ENCODE measurements at places on chromosomes 16 and 17. TPM values are rescaled to one million over a fixed set of nuclear protein-coding genes. Genes with fewer than 3 reads are reported as not detected.

DNA sequence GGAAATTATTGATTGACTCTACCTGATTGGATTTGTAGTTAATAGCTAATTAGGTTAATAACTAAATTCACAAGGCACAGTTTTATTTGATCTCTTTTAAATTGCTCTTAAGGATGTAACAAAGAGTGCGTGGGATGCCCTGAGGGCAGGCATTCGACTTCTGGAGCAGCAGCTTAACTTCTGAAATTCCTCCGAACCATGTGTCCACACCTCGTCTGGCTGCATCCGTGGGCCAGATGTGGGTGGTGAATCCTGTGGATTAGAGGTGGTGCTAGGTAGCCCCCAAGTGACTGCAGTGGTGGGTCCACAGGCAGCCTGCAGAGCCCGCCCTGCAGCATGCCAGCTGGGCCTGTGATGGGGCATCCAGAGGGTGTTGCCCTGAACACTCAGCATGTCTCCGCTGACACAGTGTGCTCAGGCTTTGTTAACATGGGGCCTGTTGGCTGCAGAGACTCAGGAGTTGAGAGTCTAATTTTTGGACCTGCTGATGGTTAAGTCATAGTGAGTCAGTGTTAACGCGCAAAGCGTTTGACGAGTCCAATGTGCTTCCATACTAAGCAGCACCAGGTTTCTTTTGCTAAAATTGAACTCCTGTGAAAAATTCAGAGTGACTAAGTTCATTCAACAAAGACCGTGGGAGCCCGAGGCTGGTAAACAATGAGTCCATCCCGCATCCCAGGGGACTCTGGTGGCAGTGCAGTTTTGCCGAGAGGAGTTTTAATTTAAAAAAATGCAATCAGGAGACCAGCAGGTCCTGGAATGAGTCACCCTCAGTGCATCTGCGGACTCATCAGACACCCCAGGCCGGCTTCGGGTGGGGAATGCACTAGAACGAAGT, 3.8 kb upstream of the NPB start:
- no peak overlapping the region for H3K27ac ChIP-seq
- no peaks in the 10 kb centered on the region for H3K4me1 ChIP-seq
- no peak for DNase-seq
- no peaks in the 10 kb centered on the region for H3K27me3 ChIP-seq
- H3K36me3 ChIP-seq = peaks cover 3% of the 10 kb centered on the region

GRCh38 chr17:53607475-53607874, 215.3 kb upstream of the KIF2B start:
- H3K27me3 ChIP-seq = no peaks in the 10 kb centered on the region
- no peak overlapping the region for H3K27ac ChIP-seq
- no peak overlapping the region for H3K4me3 ChIP-seq
- no peaks in the 10 kb centered on the region for H3K36me3 ChIP-seq
- no peak for DNase-seq
- no peaks in the 10 kb centered on the region for H3K4me1 ChIP-seq

DNA sequence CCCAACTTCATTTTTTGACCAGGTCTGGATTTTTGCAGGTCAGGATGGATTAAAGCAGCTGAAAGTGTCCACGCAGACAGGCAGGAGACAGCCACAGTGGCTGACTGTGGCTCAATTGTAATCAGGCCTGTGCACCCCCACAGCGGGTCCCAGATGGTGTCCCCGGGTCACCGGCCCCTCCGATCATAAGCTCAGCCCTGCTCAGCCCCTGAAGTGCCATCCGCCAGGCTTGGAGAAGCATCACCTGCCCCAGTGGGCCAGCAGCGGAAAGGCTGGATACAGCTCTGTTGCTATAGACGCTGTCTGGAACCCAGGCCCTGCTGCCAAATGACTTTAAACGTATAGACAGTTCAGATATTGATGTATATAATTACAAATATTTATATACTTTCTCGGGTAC, 60.6 kb downstream of the RPH3AL start:
- no peaks in the 10 kb centered on the region for H3K27me3 ChIP-seq
- H3K4me3 ChIP-seq = no peak overlapping the region
- H3K36me3 ChIP-seq = no peaks in the 10 kb centered on the region
- DNase-seq = no peak

- no peak overlapping the region for H3K4me3 ChIP-seq
- DNase-seq = no peak
- no peaks in the 10 kb centered on the region for H3K36me3 ChIP-seq
- H3K27ac ChIP-seq = no peak overlapping the region
- peaks cover 5% of the 10 kb centered on the region for H3K27me3 ChIP-seq
Measured at GRCh38 chr17:2051933-2052559, 2.9 kb upstream of the HIC1 start.

The CCL16 gene
- total RNA-seq = 0.79 TPM

DNA sequence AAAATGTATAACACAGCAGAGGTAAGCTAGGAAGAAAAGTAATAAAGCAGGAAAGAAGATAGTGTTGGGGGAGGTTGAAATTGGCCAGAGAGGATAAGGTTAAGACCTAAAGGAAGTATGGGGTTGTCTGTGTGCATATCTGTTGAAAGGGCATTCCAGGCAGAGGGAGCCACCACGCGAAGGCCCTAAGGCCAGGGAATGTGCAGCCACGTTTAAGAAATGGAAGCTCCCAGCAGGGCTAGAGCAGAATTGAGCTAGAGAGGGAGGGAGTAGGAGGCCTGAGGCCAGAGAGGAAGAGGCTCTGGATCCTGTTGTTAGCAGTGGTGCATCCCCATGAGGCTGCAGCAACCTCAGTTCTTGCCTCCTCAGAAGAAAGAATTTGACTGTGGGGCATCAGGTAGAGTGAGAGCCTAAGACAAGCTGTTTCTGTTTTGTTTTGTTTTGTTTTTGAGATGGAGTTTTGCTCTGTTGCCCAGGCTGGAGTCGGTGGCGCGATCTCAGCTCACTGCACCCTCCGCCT, 59.0 kb upstream of the CACNG5 start:
- no peak overlapping the region for H3K4me3 ChIP-seq
- no peaks in the 10 kb centered on the region for H3K36me3 ChIP-seq
- DNase-seq = peak; percentile 45
- peaks cover 6% of the 10 kb centered on the region for H3K4me1 ChIP-seq

The SLC2A4 gene
- total RNA-seq = 4.2 TPM

GRCh38 chr16:72189865-72190371, 18.0 kb upstream of the PMFBP1 start:
- no peaks in the 10 kb centered on the region for H3K27me3 ChIP-seq
- no peak overlapping the region for H3K4me3 ChIP-seq
- no peak overlapping the region for H3K27ac ChIP-seq

GRCh38 chr16:79047337-79047736, 553.2 kb downstream of the MAF start:
- no peak overlapping the region for H3K4me3 ChIP-seq
- no peak overlapping the region for H3K27ac ChIP-seq
- no peaks in the 10 kb centered on the region for H3K27me3 ChIP-seq
- H3K36me3 ChIP-seq = no peaks in the 10 kb centered on the region

DNA sequence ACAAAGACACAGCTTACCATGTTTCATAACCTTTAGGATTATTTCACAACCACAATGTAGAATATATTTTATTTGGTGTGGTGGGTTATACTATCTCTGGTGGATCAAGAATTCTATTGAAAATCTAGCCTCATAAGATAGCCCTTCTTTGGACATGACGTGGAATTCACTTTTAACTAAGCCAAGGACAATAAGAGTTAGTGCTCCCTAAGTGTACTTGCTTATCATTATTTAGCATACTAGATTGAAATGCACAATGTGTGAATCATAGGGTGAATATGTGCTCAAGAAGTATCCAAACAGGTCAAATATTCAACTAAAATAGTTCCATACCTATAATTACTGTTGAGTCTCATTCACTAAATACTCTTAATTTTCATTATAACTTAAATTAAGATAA, 1179.5 kb upstream of the GOT2 start:
- H3K36me3 ChIP-seq = no peaks in the 10 kb centered on the region
- no peaks in the 10 kb centered on the region for H3K27me3 ChIP-seq
- H3K4me3 ChIP-seq = no peak overlapping the region

DNA sequence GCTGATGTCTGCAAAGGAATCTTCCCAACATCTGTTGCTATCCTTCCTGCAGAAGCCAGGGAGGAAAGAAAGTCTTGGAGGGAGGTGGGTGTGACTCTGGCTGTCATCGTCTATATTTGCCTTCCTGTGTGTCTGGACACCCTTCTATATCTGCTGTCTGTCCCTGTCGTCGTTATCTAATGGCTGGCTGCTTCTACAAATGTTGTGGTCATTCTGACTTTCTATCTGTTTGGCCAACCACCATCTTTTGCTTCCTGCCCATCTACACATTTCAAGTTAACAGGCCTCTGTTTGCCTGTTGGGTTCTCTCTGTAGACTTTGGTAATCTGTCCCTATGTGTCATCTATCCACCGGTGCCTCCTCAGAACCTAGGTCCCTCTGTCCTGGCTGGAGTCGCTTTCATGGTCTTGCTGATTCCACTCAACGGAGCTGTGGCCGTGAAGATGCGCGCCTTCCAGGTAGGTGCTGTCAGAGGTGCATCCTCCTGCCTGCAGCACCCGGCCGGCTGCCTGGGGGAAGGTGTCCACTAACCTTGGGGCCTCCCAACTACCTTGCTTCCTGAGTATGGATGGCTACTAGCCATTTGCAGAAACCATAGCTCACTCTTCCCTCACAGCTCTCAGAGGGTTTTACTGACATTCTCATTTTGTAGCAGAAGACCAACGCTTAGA, 30.2 kb downstream of the ABCC3 start:
- peak; percentile 41 for DNase-seq
- no peaks in the 10 kb centered on the region for H3K27me3 ChIP-seq
- no peak overlapping the region for H3K27ac ChIP-seq
- H3K4me3 ChIP-seq = no peak overlapping the region
- peaks cover 28% of the 10 kb centered on the region for H3K4me1 ChIP-seq

The CACNG4 gene
- 0.31 TPM for total RNA-seq

The CARD14 gene
- 1.7 TPM for total RNA-seq

- no peaks in the 10 kb centered on the region for H3K36me3 ChIP-seq
- H3K4me3 ChIP-seq = peak within 1 kb of the TSS; percentile 58
- no peaks in the 10 kb centered on the region for H3K27me3 ChIP-seq
- H3K4me1 ChIP-seq = peaks cover 2% of the 10 kb centered on the region
- no peak within 1 kb of the TSS for H3K27ac ChIP-seq
- peak; percentile 84 for DNase-seq
Measured at GRCh38 chr16:55508941-55509931, at the start of gene LPCAT2. TSS of gene LPCAT2 (plus strand) at chr16:55509072. CDS start at chr16:55509182, 110 bp downstream.

- H3K4me3 ChIP-seq = no peak overlapping the region
- DNase-seq = no peak
- no peaks in the 10 kb centered on the region for H3K27me3 ChIP-seq
- no peaks in the 10 kb centered on the region for H3K36me3 ChIP-seq
- peak overlapping the region; percentile 41 for H3K27ac ChIP-seq
Measured at GRCh38 chr16:53775821-53776431, 72.0 kb downstream of the FTO start.

GRCh38 chr17:14746822-14747602, 446.1 kb downstream of the HS3ST3B1 start:
- no peaks in the 10 kb centered on the region for H3K4me1 ChIP-seq
- H3K4me3 ChIP-seq = no peak overlapping the region
- H3K27ac ChIP-seq = no peak overlapping the region
- no peak for DNase-seq
- no peaks in the 10 kb centered on the region for H3K27me3 ChIP-seq

The CBX1 gene
- 40.2 TPM for total RNA-seq

- H3K4me3 ChIP-seq = no peak overlapping the region
- H3K27me3 ChIP-seq = no peaks in the 10 kb centered on the region
- no peak overlapping the region for H3K27ac ChIP-seq
- no peak for DNase-seq
Measured at GRCh38 chr17:28471531-28472342, 1.7 kb upstream of the SLC13A2 start.

- no peak overlapping the region for H3K27ac ChIP-seq
- DNase-seq = no peak
- no peaks in the 10 kb centered on the region for H3K4me1 ChIP-seq
- no peaks in the 10 kb centered on the region for H3K36me3 ChIP-seq
Measured at GRCh38 chr17:17414341-17414805, 62.4 kb upstream of the MED9 start.

DNA sequence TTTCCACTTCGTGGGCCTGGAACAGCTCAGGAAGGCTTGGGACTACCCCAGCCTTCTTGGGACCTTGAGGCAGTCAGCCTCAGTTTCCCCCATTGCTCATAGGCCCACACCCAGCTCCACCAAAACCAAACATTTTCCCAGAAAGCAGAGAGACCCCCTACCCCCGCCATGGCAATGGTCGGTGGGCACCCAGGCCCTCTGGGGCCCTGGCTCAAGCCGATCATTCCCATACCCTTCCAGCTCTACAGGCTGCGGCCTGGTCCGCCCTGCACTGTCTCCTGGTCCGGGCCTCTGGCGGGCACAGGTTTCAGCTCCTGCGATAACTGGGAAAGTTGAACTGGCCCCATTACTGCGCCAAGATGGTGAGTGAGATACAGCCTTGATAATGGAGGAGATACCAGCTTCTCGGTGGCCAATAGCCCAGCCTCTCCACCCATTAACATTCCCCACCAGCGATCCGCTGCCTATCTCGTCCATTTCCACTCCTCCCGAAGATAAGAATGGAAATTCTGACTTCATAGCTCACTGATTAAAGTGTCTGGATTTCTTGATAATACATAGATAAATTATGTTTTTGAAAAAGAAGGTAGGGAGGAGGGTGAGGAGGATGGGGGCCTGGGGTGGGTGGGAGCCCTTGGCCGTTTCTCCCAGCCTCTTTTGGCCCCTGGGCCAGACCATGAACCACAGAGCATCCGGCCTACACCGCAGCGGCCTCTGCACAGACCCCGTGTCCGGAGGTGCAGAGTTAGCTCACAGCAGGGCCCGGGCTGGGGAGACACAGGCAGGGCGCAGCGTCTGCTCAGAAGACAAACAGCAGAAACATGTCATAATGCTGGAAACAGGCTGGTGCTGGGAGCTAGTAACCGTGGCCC, 11.6 kb downstream of the ZFPM1 start:
- H3K4me1 ChIP-seq = peaks cover 3% of the 10 kb centered on the region
- H3K36me3 ChIP-seq = no peaks in the 10 kb centered on the region
- no peak overlapping the region for H3K4me3 ChIP-seq
- no peak for DNase-seq
- no peaks in the 10 kb centered on the region for H3K27me3 ChIP-seq

DNA sequence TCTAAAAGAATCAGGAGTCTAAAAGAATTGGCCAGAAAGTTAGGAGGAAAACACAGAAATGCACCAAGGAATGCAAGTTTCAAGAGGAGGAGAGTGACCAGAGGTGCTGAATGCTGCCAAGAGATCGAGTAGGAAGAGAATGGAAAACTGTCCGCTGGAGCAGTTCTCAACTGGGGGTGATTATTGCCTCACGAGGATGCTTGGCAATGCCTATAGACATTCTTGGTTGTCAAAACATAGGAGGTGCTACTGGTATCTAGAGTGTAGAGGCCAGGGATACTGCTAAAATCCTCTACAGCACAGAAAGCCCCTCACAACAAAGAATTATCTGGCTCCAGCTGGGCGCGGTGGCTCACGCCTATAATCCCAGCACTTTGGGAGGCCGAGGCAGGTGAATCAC, 82.1 kb upstream of the NOL11 start:
- no peaks in the 10 kb centered on the region for H3K36me3 ChIP-seq
- H3K27me3 ChIP-seq = no peaks in the 10 kb centered on the region
- H3K4me3 ChIP-seq = no peak overlapping the region
- H3K27ac ChIP-seq = no peak overlapping the region

The SLFN12L gene
- total RNA-seq = 6.2 TPM

The CRYBA1 gene
- total RNA-seq = not detected

The ZFPM1 gene
- 9.2 TPM for total RNA-seq

All from kidney (tissue), 22 donors.